ENCODE measurements at places on chromosomes 7 and 10.
A peak's percentile ranks its signal among the peaks of the same experiment; 100 is the strongest.

- DNase-seq = no peak
Observed at GRCh38 chr10:22341190-22341925, 3.9 kb upstream of the SPAG6 start.

- no peak for DNase-seq
Observed at GRCh38 chr10:28774051-28774995, 97.0 kb downstream of the BAMBI start.

GRCh38 chr10:114389426-114389825, 14.9 kb downstream of the AFAP1L2 start:
- DNase-seq = no peak

DNA sequence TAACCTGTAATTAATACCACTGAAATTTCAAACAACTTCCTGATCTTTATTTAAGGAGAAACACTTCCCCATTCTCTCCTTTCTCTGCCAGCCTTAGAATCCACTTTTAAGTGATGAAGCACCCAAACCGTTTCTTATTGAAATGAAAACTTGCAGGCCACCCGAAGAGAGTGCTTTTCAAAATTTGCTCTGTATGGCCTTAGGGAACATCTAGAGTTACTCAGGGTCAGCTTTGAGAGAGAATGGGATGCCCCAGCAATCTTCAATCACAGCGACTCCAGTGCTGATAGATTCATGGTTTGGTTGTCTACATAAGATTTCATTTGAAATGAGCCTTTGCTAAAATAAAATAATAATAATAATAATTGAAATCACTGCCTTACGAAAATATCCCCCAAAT, 323.1 kb downstream of the PCLO start:
- DNase-seq = no peak

- DNase-seq = peak; percentile 24
Observed at GRCh38 chr7:101410743-101411507, 48.2 kb downstream of the COL26A1 start.

All from CD4-positive, alpha-beta T cell treated with Interleukin-15 for 4 hours (primary cell).